ENCODE measurements at places on chromosomes 3 and 15.

- no peak for DNase-seq
These were observed 5.5 kb downstream of the SMAD6 start for GRCh38 chr15:66707310-66708082.

DNA sequence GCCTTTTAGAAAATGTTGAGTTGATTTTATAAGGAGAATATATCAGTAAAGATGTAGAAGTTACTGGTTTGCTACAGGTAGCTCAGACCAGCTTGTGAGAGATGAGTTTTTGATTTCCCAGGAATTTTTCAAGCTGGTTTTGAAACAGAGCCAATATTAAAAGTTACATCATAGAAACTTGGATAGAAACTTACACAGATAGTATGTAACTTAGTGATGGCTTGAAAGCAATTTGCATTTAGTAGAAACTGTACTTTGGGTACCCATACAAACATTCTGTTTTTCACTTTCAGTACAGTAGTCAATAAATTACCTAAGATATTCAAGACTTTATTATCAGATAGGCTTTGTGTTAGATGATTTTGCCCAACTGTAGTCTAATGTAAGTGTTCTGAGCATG lies 93.4 kb downstream of the RBMS3 start:
- no peak for DNase-seq

- no peak for DNase-seq
These were observed 44.2 kb upstream of the THRB start for GRCh38 chr3:24538891-24539290.

- no peak for DNase-seq
These were observed 89.1 kb downstream of the OSBPL10 start for GRCh38 chr3:31891876-31892455.

GRCh38 chr15:92811148-92811913 lies 88.8 kb upstream of the CHD2 start:
- peak; percentile 69 for DNase-seq

GRCh38 chr15:85496151-85496550 lies 115.7 kb downstream of the AKAP13 start:
- DNase-seq, result no peak

GRCh38 chr3:65636326-65636725 lies 402.4 kb downstream of the MAGI1 start:
- no peak for DNase-seq

DNA sequence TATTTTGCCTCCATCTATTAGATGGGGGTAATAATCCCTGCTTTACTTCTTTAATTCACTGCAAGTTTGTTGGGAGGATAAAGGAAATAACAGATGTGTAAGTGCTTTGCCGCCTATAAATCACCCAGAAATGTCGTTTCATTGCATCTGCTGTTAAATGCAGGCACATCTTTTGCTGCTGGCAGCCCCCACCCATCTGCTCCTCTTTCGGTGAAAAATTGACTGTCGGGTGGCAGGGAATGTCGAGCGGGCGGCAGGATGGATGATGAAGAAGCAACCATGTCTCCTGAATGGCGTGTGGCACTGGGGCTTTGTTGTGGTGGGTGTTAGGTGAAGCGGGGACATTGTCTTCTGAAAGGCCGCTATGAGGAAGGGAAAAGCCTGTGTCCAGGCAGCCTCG lies 543 bp upstream of the REC114 start:
- no peak for DNase-seq

- no peak for DNase-seq
These were observed 5.1 kb downstream of the SEC13 start for GRCh38 chr3:10315771-10316344.

DNA sequence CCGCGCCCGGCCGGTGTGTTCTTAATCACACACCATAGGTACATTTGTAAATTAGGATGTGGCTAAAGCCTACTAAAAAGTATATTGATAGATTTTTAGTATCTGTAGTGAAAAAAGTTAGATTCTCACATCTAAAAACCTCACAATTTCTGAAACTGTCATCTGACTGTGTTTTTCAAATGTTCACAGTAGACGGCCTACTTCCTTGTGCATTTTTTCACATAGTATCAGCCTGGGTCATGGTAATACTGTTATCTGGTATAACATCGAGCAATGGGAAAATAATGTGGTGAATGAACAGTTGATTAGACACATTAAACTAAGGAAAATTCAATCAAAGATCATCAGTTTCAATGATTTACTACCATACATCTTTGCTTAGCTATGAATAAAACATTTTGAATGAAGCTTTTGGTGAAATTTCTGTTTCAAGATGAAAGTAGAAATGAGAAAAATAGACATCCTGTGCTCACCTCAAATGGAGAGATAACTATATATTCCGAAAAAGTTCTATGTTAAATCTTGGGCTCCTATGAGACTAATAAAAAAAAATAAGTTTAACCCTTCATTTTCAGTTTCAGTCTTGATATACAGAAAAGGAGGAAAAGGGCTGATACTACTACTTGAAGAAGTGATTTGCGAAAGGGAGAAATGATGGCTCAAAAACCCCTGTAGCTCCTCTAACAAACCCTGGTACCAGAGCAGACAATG lies 262.7 kb downstream of the ZBTB20 start:
- no peak for DNase-seq

GRCh38 chr3:98811048-98811447 lies 47.9 kb downstream of the ST3GAL6 start:
- DNase-seq, result peak; percentile 50

DNA sequence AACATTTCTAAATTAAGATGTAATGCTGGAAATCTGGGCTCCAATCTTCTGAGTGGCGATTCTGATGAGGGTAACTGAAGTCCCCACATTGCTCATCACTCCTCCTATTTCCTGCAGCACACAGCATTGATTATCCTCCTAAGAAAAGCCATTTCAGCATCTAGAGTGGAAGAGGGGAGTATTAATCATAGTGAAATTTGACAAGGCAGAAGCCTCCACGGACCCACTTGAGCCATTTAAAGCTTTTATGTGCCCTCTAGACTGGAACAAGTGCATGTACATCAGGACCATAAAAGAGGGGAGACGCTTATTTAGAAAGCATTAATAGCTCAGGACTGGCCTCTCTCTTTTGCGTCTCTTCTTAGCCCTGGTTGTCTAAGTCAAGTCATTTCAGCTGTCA lies 25.8 kb downstream of the AQP9 start:
- no peak for DNase-seq

DNA sequence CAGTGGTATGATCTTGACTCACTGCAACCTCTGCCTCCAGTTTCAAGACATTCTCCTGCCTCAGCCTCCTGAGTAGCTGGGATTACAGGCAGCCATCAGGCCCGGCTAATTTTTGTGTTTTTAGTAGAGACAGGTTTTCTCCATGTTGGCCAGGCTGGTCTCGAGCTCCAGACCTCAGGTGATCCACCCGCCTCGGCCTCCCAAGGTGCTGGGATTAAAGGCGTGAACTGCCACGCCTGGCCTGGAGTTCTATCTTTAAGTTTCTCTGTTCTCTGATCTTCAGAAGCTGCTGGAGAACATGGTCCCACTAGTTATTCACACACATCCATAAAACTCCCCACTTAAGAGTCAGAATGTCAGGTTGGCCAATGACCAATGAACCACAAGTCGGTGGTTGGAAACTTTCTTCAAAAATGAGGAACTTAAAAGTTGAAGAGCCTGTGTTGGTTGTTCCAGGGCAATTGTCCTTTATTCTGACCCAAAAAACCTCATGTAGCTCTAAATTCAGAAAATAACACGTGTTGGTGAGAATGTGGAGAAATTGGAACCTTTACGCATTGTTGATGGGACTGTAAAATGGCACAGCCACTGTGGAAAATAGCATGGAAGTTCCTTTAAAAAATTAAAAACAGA lies 55.9 kb upstream of the PIK3CB start:
- DNase-seq, result no peak

DNA sequence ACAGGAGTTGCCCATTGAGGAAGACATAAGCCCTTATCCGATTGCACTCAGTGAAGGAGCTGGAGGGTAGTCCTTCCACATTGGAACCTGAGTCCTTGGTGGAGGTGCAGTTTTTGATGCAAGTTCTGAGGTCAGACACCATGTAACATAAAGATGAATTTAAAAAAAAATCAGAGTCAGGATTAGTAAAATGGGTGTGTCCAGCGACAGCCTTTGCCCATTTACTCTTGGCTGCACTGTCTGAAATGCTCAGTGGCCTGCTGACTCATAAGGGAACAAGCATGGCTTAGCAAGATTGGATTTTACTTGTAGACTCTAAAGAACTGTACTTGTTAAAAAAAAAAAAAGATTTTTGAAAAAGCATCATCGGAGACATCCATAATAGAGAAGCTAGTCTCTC lies 241.1 kb upstream of the TOPAZ1 start:
- DNase-seq, result no peak

GRCh38 chr3:71384837-71385716 lies 198.5 kb downstream of the FOXP1 start:
- DNase-seq, result no peak

DNA sequence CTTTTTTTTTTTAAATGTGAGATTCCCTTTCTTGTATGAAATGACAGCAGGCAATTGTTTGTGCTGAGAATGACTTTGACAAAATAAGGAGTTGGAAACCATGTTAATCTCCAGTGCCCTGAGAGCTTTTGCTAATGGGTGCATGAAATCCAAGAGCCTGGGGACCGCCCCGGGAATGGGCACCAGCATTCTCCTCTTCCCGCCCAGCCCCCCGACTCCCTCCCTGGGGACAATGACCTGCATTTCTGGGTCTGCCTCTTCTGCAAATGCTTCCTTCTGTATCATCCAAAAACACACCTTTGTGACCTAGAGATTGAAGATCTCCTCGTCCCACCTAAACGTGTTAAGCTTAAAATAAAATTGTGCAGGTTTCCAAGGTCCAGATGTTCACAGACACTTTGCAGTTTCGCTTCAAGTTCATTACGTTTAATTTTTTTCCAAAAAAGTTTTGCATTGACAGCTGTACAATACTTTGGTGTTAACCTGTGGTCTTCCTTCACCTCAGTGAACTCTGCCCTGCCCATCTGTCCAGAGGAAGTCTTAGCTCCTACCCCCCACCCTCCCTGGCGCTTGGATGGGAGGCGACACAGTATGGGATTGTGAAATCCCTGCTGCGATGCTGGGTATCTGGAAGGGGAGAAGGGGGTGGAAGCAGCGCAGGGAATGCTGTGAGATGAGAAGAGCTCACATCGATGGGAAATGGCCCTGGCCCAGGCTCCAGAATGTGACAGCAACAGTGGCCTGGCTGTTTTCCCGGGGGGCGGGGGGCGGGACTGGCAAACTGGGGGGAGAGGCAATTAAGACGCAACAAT lies 50.1 kb downstream of the TLE3 start:
- no peak for DNase-seq

GRCh38 chr3:77815467-77815866 lies 775.6 kb downstream of the ROBO2 start:
- no peak for DNase-seq

GRCh38 chr3:57696801-57697321 lies 4.0 kb upstream of the DENND6A start:
- DNase-seq, result no peak

DNA sequence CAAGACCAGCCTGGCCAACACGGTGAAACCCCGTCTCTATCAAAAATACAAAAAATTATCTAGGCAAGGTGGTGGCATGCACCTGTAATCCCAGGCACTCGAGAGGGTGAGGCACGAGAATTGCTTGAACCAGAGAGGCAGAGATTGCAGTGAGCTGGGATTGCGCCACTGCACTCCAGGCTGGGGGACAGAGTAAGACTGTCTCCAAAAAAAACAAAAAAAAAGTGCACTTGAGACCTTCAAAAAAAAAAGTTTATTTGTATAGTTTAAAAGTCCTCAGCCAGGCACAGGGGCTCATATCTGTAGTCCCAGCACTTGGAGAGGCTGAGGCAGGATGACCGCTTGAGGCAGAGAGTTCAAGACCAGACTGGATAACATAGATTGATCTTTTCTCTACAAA lies 2.1 kb downstream of the PBRM1 start:
- DNase-seq, result peak; percentile 63

- no peak for DNase-seq
These were observed 33.2 kb downstream of the ARNT2 start for GRCh38 chr15:80437334-80437891.

- no peak for DNase-seq
These were observed 2.4 kb downstream of the ZBTB11 start for GRCh38 chr3:101674518-101674917.

DNA sequence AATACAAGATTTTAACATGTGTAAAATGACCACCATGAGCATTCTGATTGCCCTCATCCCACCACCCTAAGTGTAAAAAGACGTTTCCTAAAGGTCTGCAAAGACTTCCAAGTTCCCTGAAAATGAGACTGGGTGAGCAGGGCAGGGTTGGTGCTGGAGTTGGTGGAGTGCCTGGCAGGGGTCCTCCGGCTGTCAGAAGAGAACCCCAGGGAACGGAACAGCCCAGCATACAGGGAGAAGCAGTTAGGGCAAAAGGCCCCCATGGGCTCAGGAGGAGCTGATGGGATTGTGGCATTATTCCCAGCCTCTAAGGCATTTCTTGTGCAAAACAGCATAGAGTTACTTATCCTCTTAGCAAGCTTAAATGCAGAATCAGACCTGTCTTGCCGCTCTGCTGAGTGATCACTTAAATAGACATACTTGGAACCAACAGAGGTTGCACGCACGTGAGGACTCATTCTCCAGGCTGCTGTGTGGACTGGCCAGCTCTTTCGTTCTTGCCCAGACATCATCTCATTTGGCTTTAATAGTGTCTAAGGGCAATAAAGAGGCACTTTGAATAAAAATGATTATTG lies 36.0 kb downstream of the XYLB start:
- no peak for DNase-seq

DNA sequence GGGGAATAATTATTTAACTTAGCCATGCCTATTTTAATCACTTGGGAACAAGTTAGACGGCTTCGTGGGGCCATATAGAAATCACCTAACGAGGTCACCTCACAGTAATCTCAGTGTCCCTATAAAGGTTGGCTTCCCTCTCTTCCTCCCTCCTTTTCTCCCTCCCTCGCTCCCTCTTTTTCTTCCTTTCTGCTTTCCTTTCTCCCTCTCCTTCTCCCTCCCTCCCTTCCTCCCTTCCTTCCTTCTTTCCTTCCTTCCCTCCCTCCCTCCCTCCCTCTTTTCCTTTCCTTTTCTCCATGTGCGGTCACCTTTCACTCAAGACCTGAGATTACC lies 206.1 kb upstream of the DPH6 start:
- DNase-seq, result no peak

- DNase-seq, result no peak
These were observed 159.2 kb upstream of the SLCO3A1 start for GRCh38 chr15:91694131-91694830.

DNA sequence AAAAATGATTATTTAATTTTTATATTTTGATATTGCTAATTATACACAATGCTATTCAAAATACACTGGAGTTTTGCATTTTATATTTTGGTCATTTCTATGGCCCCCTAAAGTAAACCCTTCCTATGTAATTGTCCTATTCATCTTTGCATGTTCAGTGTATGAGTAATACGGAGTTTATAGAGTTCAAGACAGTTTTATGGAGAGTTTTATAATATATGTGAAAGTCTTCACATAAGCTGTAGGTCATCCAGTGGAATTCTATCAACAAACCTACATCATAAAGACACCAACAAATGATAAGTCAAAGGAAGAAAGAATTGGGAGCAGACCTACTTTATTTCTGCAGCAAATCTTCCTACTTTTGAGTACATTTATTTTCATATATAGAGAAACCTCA lies 1200.4 kb upstream of the EPHA6 start:
- no peak for DNase-seq
